ENCODE measurements at places on chromosomes 13 and 19.

DNA sequence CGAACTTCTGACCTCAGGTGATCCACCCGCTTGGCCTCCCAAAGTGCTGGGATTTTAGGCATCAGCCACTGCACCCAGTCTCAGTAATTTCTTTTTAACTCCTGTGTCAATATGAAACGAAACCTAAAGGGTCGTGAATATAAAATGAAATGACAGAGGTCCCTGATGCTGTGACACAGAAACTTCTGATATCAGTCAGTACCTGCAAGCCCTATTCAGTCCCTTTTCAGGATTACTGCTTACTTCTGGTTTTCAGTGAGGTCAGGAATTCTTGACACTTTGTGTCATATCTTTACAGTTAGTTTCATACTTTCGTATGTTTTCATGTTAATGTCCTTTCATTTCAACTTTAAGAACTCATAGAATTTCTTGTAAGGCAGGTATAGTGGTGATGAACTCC lies 58.7 kb downstream of the RNF17 start:
- no peak for DNase-seq

- DNase-seq, result no peak
Measured at GRCh38 chr19:28358633-28359032, 854.3 kb downstream of the UQCRFS1 start.

- DNase-seq, result no peak
Measured at GRCh38 chr13:99351772-99352171, 44.6 kb upstream of the GPR183 start.

DNA sequence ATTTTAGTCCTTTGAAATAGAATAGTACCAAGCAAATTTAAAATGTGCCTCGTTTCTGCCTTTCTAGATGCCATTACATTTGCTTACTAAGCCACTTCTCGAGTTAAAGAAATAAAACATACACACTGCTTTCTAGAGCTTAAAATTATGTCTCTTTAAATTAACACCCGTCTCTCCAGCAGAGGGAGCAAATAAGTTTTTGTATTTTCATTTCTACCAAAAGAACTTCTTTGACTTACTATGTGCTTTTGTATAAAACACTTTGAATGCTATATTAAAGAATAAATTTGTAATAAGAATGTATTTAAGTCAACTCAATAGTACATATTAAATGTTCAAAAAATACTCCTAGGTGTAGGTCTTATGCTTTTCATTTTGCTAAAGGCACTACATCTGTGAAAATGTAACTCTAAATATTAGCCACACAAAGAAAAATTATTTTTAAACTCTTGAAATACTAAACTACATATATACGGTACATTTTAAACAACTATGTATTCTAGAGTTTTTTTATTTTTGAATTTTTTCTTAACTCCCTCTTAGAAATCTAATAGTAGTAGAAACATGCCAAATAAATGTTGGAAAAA lies 269.3 kb upstream of the MIR17HG start:
- no peak for DNase-seq

GRCh38 chr13:98878486-98879126 lies 99.3 kb downstream of the DOCK9 start:
- no peak for DNase-seq

- no peak for DNase-seq
Measured at GRCh38 chr13:106382534-106382933, 152.9 kb downstream of the EFNB2 start.

DNA sequence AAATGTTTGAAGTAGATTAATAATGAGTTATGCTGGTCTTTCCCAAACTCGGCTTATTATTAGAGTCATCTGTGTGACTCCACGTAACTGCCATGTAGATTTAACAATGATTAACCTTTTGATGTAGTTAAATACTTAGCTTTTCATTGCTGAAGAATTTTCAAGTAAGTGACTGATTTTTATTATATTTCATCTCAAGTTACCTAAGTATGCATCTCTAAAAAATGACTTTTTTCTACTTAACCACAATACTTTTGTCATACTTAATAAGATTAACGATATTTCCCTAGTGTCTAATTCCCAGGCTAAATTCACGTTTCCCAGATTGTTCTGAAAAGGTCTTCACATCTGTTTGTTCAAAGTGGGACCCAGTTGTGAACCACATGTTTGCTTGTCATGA lies 17.8 kb downstream of the BIVM start:
- DNase-seq, result no peak

DNA sequence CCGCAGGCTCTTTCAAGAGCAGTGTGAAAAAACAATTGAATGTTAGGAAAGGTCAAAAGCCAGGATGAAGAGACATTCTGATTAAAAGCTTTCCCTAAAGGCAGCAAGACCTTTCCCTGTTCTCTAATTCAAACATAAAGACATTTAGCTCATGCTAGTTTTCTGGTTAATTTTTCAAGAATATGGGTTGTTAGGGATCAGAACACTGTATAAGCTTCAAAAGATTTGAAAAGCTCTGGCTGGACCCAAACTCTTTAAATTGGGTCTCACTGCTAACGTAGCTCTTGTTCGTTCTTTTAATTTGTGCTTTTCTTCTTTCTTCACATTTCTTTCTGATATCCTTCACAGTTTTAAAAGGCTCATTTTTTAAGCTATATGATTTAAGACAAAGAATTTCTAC lies 877.0 kb downstream of the EFNB2 start:
- DNase-seq, result no peak

DNA sequence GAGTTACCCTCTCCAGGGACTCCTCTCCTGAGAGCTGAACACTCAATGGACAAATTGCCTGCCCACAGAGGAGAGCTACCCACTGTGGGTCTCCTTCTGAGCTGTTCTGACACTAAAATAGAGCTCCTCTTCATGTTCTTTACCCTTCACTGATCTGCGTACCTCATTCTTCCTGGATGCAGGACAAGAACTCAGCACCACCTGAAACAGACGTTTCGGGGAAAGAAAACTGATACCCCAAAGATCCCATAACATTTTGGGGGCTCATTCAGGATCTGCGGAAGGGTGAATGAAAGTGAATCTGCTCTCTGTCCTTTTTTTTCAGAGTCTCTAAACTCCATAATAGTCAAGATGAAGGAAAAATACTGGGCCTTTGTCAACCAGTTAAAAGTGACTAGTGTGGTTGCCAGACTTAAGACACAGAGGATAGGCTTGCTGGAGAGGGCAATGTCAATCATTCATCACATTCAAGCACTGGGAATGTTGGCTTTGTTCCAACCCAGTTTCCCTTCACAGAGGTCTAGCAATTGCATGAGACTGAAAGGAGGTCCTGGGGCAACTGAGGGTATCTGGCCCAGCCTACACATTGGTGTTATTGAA lies 136.7 kb upstream of the SLITRK6 start:
- DNase-seq, result no peak

DNA sequence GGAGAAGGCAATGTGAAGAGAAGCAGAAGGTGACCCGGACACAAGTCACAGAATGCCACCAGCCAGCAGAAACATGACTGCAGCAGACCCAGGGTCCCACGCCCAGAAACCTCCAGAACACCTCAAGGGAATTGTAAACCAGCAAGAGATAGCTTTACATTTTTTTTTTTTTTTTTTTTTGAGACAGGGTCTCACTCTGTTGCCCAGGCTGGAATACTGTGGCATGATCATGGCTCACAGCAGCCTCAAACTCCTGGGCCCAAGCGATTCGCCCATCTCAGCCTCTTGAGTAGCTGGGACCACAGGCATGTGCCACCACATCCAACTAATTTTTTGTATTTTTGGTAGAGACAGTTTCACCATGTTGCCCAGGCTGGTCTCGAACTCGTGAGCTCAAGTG lies 10.5 kb upstream of the CEACAM20 start:
- DNase-seq, result no peak

- no peak for DNase-seq
Measured at GRCh38 chr19:38072776-38073750, 151.0 kb downstream of the DPF1 start.

GRCh38 chr13:97125810-97126738 lies 96.1 kb upstream of the MBNL2 start:
- peak; percentile 36 for DNase-seq

DNA sequence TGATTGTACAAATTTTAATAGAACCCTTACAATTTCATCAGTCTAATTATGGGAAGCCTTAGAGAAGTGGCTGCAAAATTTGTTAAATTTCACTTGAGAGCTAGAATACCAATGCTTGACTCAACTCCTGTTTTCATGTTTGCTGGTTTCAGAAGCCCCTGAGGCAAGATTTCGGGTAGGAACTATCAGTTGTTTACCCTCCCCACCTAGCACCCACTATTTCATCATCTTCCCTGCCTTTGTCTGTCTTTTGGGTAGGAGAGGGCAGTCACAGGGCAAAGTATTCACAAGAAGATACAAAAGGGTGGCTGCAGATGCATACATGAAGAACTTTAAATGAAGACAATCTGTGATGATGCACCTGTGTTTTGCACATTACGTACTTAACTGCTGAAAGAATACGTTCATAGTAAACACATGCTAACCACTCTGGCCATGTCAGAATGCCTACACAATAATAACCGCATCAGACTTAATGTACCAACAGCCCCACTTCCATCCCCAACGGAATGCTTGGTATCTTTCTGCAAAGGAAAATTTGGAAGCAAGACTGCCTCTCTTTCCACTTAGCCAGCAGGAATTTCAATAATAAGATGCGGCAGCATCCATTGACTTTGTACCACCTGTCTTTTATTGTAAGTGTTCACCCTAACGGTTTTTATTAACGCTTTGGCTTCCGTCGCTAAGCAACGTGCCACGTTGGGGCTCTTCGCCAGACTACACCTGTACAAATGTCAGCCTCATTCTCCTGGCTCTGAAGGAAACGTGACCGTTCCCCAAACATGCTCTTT lies 30.4 kb downstream of the TPT1 start:
- no peak for DNase-seq

DNA sequence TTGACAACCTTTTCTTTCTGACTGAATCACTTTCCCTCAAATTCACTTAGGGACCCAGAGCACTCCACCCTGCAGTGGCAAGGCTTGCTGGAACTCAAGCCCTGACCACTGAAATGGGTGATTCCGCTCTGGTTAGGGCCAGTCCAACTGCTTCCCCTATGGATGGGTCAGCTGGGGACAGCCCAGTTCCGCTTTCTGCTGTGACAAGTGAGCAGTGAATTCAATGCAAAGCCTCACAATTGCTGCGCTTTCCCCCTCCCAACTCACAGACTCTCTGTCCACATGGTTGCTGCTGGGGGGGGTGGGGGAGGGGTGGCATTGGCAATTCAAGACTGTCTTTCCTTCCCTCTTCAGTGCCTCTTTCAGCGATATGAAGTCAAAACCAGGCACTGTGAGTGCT lies 18.7 kb downstream of the CD70 start:
- DNase-seq, result no peak

DNA sequence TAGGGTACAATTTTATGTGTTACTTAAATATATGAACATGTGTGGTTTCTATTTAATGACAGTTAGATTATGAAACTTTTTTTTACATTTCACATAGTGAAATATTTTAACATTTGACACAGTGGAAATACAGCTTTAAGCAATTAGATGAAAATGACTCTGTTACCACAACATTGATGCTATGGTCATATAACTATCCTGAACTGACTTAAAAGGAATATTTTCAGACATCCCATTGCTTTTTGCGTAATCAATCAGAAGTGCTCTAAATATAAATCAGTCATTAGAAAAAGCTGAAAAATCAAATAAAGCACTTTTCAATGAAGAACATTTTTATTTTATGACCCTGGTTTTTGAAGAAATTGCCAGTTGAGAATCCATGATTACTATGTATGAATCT lies 80.3 kb downstream of the UFM1 start:
- no peak for DNase-seq

- no peak for DNase-seq
Measured at GRCh38 chr19:33039108-33039599, 25.5 kb downstream of the RHPN2 start.
